ENCODE measurements at places on chromosomes 7 and 10. TPM values are rescaled to one million over a fixed set of nuclear protein-coding genes. Genes with fewer than 3 reads are reported as not detected.

GRCh38 chr7:74187915-74188675, 13.9 kb downstream of the EIF4H start:
- DNase-seq = no peak

GRCh38 chr10:73759512-73760115, 15.4 kb downstream of the SEC24C start:
- no peak for DNase-seq

The OR2A42 gene
- total RNA-seq = not detected

GRCh38 chr10:84407388-84408049, 79.1 kb downstream of the CCSER2 start:
- DNase-seq = no peak

DNA sequence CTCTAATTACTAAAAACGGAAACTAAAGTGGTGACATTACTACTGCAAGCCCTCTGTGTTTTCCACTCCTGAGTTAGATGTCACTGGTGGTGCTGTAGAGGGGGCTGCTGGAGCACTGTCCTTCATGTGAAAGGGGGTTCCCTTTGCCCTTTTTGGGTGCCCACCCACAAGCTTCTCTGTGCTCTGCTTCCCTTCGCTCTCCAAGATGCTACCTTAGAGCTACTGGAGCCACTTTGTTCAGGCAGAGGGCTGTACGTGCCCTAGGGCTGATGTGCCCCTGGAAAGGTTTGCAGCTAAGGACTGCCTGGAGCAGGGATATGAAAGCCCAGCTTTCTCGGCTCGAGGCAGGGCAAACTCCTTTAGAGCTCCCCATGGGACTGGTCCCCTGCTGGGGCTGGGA, 28.3 kb downstream of the EMX2 start:
- DNase-seq = no peak

DNA sequence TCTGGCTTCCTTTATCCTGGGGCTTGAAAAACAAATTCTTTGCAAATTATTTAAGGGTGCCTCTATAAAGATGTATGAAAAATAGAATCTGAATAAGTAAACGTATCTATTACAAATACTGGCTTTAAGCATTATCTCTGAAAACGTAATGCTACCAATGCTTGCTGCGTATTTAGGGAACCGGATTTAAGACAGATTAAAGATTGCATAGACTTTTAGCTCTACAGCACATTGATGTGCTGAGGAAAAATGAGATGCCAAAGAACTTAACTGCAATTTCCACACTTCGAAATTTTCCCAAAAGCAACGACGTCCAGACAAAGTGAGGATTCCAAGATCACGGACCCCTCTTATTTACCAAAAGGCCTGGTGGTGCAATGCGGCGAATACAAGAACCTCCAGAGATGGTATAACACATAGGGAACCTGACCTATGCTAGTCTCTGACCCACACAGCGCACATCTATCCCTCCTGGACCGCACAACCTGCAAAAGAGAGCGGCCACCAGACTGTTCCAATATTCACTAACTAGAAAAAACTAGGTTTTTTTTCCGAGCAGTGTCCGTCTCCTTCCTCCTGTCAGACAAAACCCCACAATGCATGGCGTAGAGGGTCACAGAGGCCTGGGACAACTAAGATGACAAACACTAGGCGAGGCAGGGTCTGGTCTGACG, 34.3 kb upstream of the PHF14 start:
- no peak for DNase-seq

DNA sequence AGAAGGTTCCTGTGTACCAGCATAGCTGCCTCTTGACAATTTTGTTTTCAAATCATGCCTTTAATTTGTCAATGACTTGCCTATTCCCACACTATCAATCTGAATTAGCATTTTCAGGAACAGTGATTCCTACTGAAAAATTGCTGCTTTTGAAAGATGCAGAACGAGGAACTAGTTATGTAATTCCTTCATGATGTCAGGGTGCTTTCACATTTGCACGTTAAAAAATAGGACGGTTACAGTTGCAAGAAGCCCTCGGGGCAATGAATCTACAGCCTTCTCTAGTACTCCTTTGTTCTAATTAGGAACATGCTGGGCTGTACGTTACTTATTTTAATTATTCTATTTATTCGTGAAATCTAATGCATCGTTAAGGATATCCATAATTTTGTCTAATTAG, 253.9 kb downstream of the OTUD1 start:
- no peak for DNase-seq

Measured in right cardiac atrium (tissue), 5 donors.